Activated T-helper 1 cell treated with anti-CD3 and anti-CD28 coated beads, Interleukin-12 subunit alpha, Interleukin-12 subunit beta, Interleukin-2, Interleukin-4 antibody, amounts not matched to agents 30 ng/mL and 10 ng/mL and 1 ng/mL, durations not matched to agents 14 hours and 24 hours and 36 hours (primary cell): ENCODE measurements at places on chromosomes 13 and 19.

GRCh38 chr13:23995283-23996073 lies 98.2 kb upstream of the C1QTNF9B start:
- no peak for DNase-seq

DNA sequence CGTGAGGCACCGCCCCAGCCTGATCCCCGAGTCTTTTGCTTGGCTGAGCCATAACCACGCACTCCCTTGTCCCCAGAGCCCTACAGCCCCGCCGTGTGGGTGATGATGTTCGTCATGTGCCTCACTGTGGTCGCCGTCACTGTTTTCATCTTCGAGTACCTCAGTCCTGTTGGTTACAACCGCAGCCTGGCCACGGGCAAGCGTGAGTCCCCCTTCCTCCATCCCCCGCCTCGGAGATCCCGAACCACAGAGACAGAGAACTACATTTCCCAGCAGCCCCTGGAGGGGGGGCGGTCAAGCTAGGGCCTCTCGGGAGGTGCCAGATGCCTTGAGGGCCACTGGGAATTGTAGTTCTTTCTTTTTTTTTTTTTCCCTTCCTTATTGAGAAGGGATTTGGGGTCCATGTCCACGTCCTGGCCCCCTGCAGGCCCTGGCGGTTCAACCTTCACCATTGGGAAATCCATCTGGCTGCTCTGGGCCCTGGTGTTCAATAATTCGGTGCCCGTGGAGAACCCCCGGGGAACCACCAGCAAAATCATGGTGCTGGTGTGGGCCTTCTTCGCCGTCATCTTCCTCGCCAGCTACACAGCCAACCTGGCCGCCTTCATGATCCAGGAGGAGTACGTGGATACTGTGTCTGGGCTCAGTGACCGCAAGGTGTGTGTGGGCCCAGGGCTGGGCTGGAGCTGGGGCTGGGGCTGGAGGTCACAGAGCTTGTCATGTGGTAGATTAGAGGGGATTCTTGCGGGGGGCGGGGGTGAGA lies 25.9 kb downstream of the GRIN2D start:
- DNase-seq: peak; percentile 66

- DNase-seq: no peak
These were observed 53.0 kb upstream of the URAD start for GRCh38 chr13:28041501-28041900.

GRCh38 chr13:50713523-50714248 lies 129.8 kb downstream of the DLEU7 start:
- peak; percentile 31 for DNase-seq

- no peak for DNase-seq
These were observed 331.0 kb upstream of the DACH1 start for GRCh38 chr13:72198042-72198441.

- DNase-seq: no peak
These were observed 147.8 kb upstream of the STARD13 start for GRCh38 chr13:33433316-33433715.

DNA sequence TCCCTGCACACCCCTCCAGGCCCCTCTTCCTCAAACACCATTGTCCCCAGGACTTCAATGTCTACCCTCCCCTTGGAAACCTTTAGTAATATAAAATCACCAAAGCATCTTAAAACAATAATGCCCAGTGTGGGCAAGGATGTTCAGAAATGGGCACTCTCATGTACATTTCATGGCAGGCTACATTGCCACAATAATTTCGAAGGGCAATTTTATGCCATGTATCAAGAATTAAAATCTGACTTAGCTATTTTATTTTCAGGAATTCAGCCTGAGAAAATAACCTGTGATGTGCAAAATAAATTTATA lies 35.8 kb upstream of the IGSF23 start:
- no peak for DNase-seq

GRCh38 chr13:98686270-98686669 lies 66.2 kb downstream of the SLC15A1 start:
- DNase-seq: no peak

DNA sequence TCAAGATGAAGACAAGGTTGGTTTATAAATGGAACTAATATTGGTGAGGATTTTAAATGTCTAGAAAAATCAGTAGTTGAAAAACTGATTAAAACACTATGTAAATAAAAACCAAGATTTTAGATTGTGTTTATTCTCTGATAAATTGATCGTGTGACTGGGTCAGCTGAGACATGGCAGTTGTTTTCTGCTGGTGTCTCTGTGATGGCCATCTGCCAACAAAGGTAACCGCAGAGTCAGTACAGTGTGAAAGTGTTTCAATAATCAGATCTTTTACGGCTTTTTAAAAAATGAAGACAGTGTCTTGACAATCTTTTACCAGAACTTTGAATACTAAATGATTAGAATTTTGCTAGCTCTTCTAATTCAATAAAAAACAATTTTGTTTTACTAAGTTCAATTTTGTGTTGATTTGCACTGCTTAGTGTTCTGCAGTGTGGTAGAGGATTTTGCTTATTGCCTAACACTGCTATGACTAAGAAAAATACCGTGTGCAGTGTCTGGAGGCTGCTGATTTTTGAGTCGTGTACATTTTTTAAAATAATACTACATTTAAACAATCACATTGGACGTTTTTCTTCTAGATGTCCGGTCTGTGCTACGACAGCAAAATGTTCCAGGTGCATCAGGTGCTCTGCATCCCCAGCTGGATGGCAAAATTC lies 32.7 kb upstream of the GPR183 start:
- no peak for DNase-seq

DNA sequence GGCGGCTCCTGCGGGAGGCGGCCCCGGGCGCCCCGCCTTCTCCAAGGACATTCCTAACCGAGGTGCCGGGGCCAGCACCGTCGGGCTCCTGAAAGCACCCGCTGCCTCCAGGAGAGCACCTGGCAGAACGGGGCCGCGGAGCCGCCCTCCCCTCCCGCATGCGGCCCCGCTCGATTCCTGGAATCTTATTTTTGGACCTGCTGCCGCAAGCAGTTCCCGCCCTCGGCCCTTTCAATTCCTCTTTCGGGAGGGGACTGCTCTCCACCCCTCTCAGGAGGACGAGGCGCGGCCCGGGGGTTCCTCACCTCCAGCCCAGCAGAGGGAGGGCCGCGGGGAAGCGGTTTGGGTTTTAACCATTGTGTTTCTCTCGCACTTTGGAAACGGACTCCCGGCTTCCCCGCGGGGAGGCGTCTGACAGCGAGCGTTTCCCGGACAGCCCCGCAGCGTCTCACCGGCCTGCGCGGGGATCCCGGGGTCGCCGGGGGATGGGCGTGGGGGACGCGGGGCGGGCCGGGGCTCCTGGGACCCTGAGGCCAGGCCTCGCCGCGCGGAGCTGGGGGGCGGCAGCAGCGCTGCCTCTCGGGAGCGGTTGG lies 849 bp downstream of the GAS6 start:
- no peak for DNase-seq

- no peak for DNase-seq
These were observed 591 bp downstream of the DEDD2 start for GRCh38 chr19:42216653-42217519.

- DNase-seq: no peak
These were observed 6.6 kb downstream of the CACNG8 start for GRCh38 chr19:53969366-53969765.

DNA sequence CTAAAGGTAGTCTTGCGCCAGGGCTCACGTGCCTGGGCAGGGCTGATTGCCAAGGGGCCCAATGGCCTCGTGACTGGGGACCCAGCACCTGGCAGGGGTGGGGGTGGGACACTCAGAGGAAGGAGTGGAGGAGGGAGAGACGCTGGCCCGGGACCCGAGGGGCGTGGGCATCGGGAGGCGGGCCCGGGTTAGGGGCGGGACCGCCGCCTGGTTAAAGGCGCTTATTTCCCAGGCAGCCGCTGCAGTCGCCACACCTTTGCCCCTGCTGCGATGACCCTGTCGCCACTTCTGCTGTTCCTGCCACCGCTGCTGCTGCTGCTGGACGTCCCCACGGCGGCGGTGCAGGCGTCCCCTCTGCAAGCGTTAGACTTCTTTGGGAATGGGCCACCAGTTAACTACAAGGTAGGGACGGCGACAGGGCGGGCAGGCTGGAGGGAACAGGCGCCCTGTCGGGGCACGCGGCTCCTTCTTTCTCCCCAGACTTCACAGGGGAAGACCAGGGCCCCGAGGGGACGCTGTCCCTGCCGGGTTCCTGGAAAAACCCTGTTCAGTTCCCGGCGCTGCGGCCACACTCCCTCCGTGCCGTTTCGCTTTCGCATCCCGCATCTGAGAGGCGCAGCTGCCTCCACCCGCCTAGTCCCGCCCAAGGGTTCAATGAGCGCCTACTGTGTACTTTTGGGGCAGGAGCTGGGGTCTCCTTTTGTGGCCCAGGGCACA lies at the start of gene IFI30:
Gene IFI30 (plus strand): TSS at position 242 of the 717 bp plus-strand sequence. CDS start 29 bp downstream, at position 271.
- DNase-seq: peak; percentile 65

GRCh38 chr13:102399791-102400674 lies 1.8 kb downstream of the FGF14 start:
- DNase-seq: no peak

DNA sequence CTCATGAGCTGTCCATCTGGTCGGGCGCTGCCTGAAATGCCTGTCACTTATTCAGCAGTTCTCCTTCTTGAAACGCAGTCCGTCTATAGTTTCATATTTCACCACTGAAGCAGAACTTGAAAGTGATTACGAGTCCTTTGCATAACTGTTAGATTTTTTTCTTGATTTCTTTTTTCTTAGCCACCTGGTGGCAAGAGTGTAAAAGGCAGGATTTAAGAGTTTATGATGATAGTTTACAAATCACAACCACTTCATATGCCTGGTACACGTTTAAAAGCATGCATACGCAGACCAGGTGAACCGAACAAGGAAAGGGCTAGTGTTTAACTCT lies 45.8 kb downstream of the GGACT start:
- no peak for DNase-seq

DNA sequence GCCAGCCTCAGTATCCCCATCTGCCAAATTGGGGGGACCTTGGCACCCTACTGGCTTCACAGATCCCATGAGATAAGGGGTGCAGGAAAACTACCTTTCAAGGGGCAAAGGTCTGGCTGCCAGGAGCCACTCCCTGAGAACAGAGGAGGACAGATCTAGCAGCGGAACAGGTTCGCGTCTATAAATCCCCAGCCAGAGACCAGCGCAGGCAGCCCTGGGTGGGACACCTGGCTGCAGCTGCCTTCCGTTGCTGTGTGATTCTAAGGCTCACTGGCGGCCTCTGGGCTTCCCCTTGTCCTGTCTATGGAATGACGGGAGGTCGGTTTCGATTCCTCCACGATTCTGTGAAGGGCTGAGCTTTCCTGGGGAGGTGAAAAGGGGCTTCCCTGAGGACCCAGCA lies 7.3 kb downstream of the RELB start:
- DNase-seq: no peak

GRCh38 chr19:18167975-18168645 lies 5.5 kb upstream of the IFI30 start:
- peak; percentile 54 for DNase-seq

GRCh38 chr13:34364633-34365032 lies 546.7 kb downstream of the RFC3 start:
- no peak for DNase-seq

DNA sequence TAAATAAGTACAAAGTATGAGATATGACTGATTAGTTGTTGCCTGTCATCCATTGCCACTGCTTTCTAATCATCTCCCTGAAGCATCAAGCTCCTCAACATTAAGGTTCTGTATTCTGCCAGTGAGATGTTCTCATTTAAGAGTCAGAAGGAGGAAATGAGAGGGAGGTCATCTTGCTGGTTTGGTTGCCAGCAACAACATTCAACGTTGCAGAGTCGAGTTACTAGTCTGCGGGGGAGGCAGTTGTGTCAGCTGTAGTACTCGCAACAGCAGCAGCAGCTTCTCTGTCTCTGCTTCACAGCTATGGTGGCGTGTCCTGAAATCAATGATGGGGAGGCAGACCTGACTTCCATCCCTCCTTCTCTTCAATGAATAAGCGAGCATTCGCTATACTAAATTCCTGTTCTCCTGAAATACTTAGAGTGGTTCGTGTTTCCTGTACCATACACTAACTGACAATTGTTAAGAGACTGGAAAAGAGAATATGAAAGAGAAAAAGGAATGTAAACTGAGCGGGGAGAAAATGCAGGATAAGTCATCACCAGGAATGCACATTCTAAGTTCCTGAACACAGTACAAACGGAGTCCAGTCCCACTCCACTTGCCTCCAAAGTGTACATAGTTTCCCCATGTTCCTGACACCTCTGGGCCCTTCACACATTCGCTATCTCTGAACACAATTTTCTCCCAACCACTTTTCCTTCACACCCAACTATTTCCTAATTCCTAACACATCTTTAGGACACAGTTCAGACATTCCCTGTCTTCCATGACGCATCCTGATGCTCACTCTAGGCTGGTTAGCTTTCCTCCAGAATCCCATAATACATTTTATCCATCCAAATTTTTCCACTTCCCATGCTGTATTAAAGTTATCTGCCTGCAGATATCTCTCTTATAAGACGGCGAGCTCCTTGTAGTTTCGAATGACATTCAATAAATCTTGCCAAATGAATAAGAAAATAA lies 263.0 kb downstream of the KLF12 start:
- no peak for DNase-seq

DNA sequence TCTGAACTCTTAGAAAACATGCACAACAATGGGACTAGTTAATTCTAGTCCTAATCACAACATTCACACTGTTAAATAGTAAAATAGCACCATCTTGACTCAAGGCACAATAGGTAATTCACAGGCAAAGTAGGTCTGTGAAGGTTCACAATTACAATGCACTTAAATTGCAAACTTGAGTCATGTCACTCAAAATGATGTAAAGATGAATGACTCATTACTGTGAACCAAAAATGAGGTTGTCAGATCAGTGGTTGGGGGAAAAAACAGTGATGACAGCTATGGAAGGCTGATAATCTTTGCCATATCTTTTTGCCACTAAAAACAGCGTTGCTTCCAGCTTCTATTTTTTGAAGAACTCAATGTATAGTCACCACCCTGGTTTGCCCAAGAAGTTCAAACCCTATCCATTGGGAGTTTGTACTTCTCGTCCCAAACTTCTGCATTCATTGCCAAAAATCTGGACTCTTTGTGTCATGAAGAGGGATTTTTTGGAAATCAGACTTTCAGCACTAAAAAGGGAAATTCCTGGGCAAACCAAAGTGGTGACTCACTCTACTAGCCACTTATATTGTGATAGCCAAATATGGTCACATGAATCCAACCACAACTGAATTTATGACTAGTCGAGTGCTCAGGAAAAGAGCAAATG lies 200.9 kb upstream of the TMTC4 start:
- peak; percentile 4 for DNase-seq

DNA sequence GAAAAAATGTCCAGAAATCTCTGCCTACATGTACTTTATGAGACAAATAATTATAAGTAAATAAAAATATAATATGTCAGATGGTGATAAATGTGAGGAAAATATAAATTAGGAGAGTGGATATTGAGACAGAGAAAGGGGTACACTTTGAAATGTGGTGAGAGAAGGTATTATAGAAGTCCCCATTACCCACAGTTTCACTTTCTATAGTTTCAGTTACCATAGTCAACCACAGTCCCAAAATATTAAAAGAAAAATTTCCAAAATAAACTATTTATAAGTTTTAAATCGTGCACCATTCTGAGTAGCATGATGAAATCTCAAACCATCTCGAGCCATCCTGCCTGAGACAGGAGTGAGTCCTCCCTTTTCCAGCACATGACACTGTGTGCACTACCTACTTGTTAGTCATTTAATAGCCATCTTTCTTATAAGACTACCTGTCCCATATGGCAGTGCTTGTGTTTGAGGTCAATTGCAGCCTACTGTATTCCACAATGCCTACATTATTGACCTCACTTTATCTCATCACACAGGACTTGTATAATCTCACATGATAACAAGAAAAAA lies 653.7 kb downstream of the DACH1 start:
- DNase-seq: no peak
